Stimulated activated CD4-positive, alpha-beta T cell treated with anti-CD3 and anti-CD28 coated beads, Interleukin-1b, Interleukin-23, amount 100 ng/mL, for 1 hour (primary cell): ENCODE measurements at places on chromosomes 3 and 15.

GRCh38 chr3:155712008-155712407 is 32.9 kb downstream of the PLCH1 start:
- no peak for DNase-seq

GRCh38 chr15:68154923-68155559 is 50.1 kb downstream of the CALML4 start:
- DNase-seq = no peak

GRCh38 chr3:185325946-185326791 is 36.8 kb upstream of the MAP3K13 start:
- no peak for DNase-seq

DNA sequence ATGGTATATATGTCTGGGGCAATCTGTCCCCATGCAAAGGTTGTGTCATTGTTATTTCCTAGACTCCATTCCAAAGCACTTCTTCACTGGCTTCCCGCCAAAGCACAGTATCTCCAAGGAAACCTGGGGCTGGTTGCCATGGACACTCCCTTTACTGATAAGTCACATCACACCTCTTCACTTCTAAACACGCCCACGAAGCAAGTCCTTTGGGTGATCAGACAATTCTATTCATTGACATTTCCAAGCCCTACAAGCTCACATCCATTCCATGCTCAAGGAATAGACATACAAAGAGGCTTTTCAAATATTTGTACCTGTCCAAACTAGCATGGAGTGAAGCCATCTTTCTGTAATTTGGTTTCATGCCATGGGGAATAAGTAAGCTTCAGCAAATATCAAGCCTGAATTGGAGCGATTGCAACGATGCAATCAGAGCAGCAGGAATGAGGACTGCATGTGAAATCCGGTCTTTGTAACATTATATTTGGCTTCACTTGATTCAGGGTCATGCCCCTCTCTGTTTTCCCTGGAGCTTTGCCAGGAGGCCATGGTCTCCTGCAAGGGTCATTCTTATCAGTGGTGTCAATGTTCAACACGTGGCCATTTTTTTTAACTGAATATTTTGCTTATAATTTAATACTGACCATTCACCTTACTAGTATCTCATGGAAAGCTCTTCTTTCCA is 201.6 kb upstream of the TMC3 start:
- no peak for DNase-seq

DNA sequence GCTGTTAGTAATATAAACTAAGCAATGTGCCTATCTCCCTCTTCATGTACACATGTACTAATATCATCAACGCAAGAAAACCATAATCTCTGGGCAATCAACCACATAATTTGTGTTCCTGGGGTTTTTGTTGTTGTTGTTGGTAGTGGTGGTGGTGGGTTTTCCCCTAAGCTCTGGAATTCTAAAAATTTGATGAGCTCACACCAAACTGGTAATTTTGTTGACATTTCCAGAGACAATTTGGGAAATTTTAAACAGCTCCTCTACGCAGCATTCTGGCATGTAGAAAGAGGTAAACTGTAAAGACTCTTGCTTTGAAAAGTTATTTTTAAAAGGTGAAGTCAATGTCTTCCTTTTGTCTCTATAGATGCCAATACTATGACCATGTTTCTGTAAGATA is 126.7 kb downstream of the IGSF11 start:
- DNase-seq = no peak

DNA sequence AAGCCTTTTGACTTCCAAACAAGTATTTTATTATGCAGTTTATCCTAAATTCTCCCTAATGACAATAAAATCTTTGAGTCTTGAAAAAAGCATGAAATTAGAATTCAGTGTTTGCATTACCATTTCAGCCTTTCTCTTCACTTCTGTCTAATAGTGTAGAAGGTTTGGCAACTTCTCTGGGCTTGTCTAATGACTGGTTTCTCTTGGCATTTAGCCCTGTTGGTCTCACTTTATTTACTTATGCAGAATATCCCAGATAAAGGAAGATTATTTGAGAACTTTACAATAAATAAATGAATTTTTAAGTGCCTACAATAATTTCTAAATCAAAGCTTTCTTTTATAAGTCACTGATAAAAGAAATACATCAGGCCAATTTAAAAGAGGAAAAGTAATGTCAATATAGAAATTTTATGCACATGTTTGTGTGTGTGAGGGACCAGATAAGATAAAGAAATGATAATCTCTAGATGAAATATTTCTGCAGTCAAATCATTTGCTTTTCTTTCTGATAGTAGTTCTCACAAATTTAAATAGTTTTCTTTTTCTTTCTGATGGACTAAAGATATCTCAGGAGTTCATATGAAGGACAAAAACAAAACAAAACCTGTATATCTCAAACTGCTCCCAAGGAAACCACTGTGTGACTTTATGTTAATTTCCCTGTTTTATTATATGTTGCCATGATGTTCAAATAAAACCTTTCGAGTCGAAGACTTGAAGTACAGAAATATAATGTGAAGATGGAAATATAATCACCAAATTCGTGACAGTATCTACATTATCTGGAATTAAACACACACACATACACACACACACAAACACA is 533.1 kb upstream of the CBLB start:
- DNase-seq = no peak

GRCh38 chr3:182078316-182078715 is 366.6 kb downstream of the SOX2 start:
- no peak for DNase-seq

DNA sequence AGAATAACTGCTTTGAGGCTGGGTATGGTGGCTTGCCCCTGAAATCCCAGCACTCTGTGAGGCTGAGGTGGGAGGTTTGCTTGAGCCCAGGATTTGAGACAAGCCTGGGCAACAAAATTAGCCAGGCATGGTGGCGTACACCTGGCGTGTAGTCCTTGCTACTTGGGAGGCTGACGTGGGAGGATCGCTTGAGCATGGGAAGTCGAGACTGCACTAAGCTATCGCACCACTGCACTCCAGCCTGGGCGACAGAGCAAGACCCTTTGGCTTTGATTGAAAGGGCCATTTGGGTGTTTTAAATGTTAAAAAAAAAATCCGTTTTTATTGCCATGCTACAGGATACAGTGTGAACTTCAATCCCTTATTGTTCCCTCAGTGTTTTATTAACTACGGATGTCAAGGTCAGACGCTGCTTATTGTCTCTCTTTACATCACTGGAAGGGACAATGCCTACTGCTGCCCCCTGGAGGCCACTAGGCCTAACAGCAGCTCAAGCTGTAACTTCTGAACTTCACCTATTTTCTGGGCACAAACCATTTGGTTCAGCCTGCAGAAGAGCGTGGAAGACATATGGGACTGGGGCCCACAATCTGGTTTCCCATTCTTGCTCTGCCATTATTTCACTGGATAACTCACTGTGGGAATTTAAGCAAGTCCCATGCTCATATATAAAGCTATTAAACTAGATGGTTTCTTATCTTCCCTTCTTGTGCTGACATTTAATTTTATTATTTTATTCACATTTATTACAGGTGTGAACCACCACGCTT is 15.3 kb upstream of the IREB2 start:
- DNase-seq = peak; percentile 25

GRCh38 chr3:39479701-39480414 is 12.4 kb downstream of the MOBP start:
- DNase-seq = no peak

GRCh38 chr15:22839046-22839695 is 705 bp downstream of the NIPA2 start:
- DNase-seq = no peak

DNA sequence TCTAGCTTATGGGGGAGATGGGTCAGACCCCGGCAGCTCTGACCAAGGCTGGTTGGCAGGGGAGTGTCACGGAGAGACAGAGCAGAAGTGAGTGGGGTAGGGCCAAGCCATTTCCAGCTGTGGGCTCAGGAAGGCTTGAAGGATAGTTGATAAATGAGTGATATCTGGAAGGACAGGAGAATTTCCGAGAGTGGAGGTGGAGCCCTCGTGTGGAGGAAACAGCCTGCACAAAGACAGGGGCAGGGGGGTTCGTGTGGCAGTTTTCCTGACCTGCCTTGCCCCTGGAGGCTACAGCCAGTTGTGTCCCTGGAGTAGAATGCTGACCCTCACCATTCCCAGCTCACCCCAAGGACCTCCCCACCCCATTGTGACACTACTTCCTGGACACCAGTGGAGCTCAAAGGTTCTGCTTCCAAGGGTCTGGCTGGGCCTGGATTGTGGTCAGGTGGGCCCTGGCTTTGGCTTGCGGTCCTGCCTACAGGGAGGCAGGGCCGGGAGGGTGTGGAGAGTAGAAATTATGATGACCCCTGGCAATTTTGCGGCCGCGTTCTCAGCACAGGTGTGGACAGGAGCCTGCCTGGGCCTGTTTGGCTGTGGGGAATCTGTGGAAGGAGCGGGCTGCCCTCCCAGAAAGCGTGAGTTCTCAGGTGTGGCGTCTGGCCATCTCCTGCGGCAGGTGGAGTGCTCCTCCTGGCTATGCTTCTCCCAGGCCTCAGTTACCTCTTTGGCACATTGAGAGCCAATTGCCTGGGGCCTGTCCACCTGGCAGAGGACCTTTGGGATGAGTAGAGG is at the start of gene SLC22A14:
SLC22A14 (plus strand) TSS at position 400 of the 792 bp plus-strand sequence. CDS start 23,733 bp downstream, outside the sequence.
- no peak for DNase-seq

DNA sequence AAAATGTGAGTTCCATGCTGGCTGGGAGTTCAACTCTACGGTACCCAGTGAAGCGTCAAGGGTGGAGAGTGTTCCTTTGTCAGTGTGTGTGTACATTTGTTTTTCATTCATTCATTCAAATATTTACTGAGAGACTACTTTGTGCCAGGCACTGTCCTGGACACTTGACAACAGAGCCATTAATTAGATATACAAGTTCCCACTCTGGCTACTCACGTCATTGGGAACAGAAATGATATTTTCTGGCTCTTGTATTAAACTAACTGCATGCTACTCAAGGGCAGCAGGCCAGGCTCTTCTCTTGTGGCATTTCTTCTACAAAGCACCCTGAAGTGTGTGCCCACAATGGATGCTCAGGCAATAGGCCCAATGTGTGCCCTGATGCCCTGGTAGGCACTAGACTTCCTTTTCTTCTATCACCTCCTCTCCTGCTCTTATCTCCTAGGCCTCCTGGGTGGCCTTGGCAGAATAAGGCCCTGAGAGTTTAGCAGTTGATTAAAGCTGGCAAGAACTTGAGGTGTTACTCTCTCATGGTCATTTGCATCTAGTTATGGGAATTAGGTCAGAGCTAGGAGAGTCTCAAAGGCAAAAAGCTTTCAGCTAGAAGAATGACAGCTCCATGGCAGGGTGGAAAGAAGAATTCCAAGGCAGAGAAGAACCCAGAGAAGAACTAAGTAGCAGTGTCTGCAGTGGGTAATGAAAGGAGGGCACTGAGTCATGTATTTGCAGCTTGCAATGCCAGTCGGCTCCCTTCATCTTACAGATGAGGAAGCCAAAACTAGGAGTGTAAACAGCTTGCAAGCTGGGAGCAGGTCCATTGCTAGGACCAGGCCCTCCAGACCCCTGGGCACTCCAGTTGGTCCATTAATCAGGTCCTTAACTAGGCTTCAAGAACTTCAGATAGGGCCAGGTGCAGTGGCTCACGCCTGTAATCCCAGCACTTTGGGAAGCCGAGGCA is 14.0 kb upstream of the SMAD3 start:
- DNase-seq = no peak

DNA sequence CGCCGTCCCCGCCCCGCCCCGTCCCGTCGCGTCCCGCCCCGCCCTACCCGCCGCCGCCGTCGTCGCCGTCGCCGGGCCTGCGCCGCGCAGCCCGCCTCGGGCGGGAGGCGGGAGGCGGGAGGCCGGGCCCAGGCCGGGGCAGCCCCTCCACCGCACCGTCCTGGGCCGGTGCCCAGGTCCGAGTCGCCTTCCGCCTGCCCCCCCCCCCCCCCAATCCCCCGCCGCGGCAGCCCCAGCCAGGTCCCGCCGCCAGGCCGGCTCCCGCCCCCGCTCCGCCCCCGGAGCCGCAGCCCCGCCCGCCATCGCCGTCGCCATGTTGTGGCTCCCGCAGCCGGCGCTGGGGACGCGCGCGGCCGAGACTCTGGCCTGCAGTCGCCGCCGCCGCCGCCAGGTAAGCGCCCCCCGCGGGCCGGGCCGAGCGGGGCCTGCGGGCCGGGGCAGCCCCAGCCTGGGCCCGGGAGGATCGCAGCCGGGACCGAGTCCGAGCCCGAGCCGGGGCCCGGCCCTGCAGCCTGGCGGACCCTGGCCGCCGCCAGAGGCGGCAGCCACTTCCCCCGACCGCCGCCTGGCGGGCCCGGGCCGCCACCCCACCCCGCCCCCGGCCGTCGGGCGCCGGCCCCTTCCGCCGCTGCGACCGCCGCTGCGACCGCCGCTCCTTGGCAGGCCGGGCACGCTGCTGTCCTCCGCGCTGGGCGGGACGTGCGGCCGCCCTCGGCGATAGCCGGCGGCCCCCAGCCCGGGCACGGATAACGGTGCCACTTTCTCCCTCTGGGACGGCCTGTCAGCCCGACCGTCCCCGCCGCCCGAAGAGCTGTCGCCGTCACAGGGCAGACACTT is at the start of gene ZNF592:
ZNF592 (plus strand) TSS at position 319 of the 837 bp plus-strand sequence. CDS start 34,084 bp downstream, outside the sequence.
- peak; percentile 66 for DNase-seq

GRCh38 chr3:139227165-139227564 is 116.7 kb upstream of the MRPS22 start:
- DNase-seq = no peak

- no peak for DNase-seq
Observed at GRCh38 chr3:25662736-25663320, 1.9 kb downstream of the TOP2B start.
